H7 (cell line): ENCODE measurements at places on chromosomes 11 and 22. TPM values are rescaled to one million over a fixed set of nuclear protein-coding genes. Genes with fewer than 3 reads are reported as not detected.

DNA sequence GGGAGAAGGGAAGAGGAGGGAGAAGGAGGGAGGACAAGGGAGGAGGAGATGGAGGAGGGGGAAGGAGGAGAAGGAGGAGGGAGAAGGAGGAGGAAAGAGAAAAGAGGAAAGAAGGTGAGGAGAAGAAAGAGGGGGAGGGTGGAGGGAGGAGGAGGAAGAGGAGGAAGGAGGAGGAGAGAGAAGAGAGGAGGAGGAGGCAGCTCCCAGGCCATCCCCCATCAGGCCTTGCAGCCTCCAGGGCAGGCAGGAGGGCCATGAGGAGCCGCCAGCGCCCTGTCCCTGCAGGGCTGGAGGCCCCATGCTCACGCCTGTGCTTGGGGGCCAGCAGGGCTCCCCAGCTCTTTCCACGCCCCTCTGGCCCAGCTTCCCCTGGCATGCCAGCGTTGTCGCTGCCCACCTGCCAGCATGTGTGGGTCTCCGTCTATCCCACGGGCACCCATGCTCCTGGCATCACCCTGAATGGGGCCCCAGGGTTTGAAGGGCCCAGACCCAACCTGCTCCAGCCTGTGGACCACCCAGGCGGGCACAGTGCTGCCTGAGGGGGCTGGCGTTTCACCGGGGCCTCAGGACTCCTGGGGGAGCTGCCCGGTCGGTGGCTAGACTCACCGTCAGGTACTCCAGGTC is 5.2 kb downstream of the TSPAN32 start:
- DNase-seq, result peak; percentile 51

GRCh38 chr11:130431331-130431773 is 2.9 kb upstream of the ADAMTS8 start:
- DNase-seq, result peak; percentile 90

DNA sequence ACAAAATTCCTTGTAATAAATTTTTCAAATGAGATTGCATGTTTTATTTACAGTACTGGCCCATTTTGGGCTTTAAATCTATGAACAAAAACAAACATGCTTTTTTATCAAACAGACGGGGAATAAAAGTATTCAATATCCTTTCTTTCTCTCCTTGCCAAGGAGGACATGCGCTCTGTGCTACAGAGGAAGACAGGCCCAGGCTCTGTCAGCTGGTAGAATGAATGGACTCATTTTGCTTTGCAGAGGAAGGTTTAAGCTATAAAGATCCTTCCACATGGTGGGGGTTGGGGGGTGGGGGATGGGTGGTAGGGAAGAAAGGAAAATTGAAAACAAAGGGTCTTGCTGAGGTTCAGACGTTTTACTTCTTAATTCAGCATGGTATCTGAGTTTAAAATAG is 575.6 kb downstream of the INSC start:
- DNase-seq, result peak; percentile 12

DNA sequence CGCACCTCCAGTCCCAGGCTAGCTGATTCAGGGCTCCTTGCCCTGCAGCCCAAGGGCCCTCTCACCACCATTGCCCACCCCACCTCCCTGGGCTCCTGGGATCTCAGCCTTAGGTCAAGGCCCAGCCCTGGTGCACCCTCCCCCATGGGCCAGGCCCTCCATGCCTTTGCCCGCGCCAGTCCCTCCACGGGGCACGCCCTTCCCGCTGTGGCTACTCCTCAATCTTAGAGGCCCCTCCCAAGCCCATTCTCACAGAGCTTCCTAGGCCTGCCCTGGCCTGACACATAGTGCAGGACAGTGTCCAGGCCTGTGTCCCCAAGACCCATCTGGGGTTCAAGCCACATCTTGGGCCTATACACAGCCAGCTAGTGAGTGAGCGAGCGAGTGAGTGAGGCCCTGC is 6.9 kb downstream of the GP1BB start:
- DNase-seq, result no peak

KDM4E gene
- total RNA-seq, result not detected in 2 replicates

- DNase-seq, result no peak
Measured at GRCh38 chr11:111635706-111636045, 33.4 kb downstream of the SIK2 start.

- no peak for DNase-seq
Measured at GRCh38 chr11:1027483-1028290, 8.8 kb downstream of the MUC6 start.

DNA sequence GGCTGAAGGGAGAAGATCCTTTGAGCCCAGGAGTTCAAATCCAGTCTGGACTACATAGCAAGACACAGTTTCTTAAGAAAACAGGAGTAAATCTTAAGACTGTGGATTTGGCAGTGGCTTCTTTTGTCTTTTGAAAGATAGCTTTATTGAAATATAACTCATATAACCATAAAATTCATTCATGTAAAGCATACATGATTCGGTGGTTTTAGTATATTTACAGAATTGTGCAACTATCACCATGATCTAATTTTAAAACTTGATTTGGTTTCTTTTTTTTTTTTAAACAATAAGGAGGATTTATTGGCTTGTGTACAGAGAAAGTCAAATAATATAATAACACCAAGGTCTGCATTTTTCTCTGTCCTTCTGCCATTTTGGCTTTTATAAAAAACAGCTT is 23.1 kb upstream of the PSMA1 start:
- DNase-seq, result no peak

IGLL5 gene
- total RNA-seq, result not detected in 2 replicates

PANX3 gene
- total RNA-seq, result not detected in 2 replicates
